Lung (tissue), 17 donors: ENCODE measurements at places on chromosomes 11 and 22. TPM values are rescaled to one million over a fixed set of nuclear protein-coding genes. Genes with fewer than 3 reads are reported as not detected.

- no peak for DNase-seq
Observed at GRCh38 chr11:132971351-132971750, 561.0 kb downstream of the OPCML start.

DNA sequence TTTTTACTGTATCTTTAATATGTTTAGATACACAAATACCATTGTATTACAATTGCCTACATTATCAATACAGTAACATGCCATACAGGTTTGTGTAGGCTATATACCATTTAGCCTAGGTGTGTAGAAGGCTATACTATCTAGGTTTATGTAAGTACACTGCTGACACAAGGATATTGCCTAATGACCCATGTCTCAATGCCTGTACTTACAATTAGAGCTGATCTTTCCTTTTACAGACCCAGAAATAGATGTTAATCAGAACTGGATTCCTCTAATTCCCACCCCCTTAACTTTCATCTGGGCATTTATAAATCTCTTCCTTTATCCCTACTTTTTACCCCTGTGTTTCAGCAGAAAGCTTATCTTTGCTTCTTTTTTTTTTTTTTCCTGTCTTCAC lies 229.5 kb downstream of the METTL15 start:
- DNase-seq: no peak

DNA sequence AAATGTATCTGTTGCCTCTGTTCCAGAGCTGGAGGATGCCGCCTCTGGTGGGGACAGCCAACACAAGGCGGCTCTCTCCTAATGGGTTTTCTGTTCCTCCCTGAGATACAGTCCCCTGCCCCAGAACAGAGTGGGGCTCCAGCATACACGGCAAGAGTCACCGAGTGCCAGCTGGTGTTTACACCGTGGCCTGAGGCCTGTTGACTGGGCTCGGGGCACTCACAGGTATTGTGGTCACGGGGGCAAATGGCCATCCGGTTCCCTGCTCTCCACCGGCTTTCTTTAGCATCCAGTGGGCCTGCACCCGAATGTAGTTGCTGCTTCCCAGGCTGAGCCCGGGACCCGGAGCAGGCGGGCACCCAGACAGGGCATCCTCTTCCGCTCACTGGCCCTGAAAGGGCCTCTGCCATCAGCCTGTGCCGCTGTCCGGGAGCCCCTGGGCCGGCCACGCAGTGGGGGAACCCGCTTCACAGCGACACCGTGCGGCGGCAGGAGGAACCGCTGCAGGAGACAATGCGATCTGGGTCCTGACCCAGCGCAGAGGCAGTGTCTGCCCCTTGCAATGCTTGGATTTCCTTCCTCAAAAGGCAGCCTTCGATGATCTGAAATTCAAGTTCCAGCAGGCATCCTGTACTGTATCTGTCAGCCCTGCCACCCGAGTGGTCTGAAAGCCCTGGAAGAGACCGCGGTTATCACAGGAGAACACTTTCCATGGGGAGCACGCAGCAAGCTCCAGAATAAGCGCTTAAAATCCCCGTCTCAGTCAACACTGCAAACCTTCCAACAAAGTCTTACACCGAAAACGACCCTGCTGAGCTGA lies 859 bp upstream of the KRTAP5-5 start:
- DNase-seq: peak; percentile 48

DNA sequence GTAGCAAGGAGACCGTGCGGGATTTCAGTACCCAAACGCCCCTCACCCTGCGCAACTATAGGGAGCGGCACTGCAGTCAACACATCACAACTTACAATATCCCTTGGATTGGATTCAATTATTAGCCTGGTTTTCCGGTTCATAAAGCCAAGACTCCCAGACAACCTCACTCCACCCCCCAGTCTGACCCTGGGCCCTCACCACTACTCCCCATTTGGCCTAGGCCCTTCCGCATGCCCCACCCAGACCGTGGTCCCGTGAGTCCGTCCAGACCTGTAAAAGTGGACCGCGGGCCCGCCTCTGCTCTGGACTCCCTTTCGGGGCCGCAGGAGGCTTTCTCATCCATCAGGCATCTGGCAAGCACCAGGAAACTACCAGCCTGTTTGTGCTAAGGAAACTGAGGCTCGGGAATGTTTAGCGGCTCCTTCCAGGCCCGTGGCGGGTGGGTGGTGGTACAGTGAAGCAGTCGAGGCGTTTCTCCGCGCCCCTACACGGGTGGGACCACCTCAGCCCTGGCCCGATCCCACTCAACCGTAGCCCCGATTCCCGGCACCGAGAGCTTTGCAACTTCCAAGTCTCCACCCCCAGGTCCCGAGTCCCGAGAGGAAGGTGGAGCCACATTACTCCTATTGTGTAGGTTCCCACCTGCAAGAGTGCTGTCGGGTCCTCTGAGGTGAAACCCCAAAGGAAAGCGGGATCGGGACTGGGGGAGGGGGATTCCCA lies 679 bp upstream of the DPP3 start:
- DNase-seq: peak; percentile 33

DNA sequence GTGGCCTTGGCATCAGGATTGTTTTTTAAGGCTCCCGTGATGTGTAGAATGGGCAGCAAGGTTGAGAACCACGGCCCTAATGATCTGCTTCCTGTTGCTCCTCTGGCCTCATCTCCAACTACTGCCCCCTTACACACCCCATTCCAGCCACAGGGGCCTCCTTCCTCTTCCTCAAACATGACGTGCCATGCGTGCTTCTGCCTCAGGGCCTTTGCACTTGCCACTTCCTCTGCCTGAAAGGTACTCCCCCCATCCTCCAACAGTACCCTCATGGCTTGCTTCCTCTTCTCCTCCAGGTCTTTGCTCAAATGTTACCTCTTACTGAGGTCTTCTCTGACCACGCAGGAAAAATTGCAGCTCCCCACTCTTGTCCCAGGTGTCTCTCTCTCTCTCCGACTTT lies 93.9 kb upstream of the CSNK2A3 start:
- no peak for DNase-seq

- DNase-seq: no peak
Observed at GRCh38 chr11:133845413-133845812, at the start of gene SPATA19. Gene SPATA19 (minus strand): TSS chr11:133845513. CDS start chr11:133845446, 67 bp downstream.

DNA sequence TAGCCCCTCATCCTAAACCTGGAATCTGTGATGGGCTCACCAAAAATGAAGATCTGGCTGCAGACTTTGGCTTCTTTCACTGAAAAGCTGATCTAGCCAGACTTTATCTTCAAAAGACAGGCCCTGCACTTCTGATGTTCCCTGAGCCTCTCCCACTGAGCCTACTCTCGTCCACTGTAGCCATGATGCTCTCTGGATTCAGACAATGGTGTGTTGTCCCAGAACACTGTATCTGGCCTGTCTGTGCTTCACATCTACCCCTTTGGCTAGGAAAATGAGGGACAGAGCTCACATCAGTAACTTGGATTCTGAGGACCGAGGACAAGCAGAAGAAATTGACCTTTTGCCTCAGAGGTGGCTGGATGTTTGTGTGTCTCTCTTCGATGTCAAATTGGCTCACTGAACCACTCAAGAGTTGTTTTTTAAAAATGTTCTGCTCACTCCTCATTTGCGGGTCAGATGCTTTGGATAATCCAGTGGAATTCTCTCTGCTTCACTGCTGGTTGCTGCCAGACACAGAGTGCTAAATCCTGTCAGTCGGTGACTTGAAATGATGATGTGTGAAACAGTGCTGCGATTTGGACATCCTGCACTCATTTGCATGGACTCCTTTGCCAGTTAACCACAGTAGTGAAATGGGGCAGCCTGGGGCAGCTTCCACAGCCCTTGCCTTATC lies 67.5 kb downstream of the ARFGAP2 start:
- DNase-seq: peak; percentile 87

MRGPRX3 gene
- 0.12 TPM for total RNA-seq

C22orf15 gene
- 12.0 TPM for total RNA-seq

PLEKHA7 gene
- 31.8 TPM for total RNA-seq
